ENCODE measurements at places on chromosomes 5 and 9.

GRCh38 chr9:36987409-36987808 is 46.7 kb downstream of the PAX5 start:
- no peak for DNase-seq

DNA sequence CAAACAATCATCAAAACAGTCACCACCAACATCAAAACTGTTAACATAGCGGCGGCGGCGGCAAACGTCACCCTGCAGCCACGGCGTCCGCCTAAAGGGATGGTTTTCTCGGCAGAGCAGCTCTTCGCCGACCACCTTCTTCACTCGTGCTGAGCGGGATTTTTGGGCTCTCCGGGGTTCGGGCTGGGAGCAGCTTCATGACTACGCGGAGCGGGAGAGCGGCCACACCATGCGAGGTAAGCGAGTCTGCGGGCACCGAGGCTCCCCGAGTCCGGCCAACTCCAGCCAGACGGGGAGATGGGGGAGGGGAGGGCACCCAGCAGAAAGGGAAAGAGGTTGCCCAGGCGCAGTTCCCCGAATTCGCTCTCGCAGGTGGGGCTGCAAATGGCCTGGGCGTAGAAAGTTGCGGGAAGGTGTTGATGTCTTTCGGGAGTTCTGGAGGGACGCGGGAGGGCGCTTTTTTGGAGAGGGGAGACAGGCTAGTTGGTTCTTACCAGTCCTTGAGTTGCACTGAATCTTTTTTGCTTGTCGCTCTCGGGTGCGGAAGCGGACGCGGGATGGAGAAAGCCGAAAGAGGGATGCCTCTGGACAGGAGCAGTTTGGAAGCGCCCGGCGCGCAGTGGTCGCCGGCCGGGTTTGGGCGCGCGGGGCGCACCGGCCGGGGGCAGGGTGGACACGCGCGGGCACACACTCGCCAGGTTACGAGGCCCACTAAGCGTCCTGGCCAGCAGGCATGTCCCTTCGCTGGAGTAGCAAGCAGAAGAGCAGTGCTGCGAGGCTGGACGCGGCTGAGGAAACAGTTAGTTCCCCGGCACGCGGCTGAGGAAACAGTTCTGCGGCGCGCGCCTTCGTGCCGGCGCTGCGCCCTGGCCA is 849 bp downstream of the RORB start:
- peak; percentile 19 for DNase-seq

DNA sequence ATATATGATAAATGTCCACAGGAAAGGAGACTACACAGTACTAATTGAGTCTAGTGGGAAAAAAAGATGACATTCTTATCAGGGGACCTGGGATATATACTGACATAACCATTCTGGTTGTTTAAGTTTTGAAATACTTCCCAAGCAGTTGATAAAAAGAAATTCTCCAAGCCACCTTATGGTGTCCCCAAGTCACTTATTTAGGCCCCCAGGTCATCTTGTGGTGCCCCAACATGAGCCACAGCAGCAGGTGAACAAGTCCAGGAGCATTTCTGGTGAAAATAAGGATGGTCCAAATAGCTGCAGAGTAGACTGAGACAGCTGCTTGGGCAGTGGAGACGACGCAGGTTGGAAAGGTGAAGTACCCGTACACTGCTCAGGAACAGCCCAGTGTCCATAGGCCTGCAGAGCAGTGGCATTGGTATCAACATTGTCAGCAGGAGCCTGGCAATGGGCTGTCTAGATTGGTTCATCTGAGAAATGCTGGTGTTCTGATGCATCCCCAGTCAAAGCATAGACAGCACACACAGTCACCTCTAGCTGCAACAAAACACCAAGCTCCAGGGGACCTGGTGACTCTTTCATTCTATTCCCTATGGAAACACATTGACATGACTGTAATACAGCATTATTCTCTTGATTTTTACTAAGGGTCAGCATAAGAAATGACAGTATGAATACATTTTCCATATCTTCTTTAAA is 430.6 kb downstream of the NR2F1-AS1 start:
- peak; percentile 62 for DNase-seq

DNA sequence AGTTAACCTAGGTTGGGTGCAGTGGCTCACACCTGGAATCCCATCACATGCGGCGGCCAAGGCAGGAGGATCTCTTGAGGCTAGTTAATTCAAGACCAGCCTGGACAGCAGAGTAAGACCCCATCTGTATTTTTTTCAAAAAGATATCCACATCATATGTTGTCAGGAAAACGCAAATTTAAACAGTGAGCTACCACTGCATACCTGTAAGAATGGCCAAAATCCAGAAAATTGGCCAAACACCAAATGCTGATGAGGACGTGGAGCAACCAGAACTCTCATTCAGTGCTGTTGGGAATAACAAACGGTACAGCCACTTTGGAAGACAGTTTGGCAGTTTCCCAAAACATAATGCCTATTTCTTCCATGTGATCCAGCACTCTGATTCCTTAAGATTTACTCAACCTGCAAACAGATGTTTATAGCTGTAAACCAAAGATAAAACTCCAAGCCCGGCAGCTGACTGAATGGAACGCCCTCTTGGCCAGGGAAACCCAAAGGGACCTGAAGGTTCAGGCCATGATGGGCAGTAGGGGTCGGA is 12.4 kb downstream of the CEL start:
- peak; percentile 71 for DNase-seq

- DNase-seq = no peak
Measured at GRCh38 chr9:131177898-131178297, 52.5 kb downstream of the NUP214 start.

- peak; percentile 58 for DNase-seq
Measured at GRCh38 chr5:31346896-31347551, 153.5 kb downstream of the CDH6 start.
